Progenitor cell of endocrine pancreas (in vitro differentiated cells): ENCODE measurements at places on chromosomes 5 and 9. TPM values are rescaled to one million over a fixed set of nuclear protein-coding genes. Genes with fewer than 3 reads are reported as not detected.

DNA sequence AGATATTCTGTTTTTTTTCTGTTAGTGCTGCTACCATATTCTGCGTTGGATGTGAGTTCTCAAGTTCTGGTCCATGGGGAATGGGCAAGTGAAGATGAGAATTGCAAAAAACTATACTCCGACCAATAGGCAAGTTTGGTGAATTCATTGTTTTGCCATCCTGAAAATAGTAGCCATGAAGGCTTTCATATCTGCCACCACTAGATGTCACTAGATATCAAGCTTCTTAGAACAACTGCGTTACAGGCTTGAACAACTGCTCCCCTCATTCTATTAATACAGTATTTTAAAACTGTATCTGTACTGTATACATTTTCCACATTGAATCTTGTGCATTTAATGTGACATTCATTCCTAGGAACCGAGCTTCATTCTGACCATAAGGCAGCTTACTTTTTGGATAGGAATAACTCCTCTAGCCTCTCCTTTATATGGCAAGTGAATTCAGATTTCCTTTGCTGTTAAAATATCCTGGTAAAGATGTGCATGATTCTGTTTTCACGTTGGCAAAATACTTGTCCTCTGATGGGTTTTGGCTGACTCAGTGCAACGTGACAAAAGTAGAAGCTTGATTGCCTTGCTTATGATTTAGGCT is 163.6 kb downstream of the SREK1 start:
- no peak overlapping the region for H3K27ac ChIP-seq
- no peak for DNase-seq
- peaks cover 2% of the 10 kb centered on the region for H3K4me1 ChIP-seq
- no peak overlapping the region for H3K4me3 ChIP-seq
- H3K36me3 ChIP-seq: peaks cover 2% of the 10 kb centered on the region
- peaks cover 14% of the 10 kb centered on the region for H3K27me3 ChIP-seq

DNA sequence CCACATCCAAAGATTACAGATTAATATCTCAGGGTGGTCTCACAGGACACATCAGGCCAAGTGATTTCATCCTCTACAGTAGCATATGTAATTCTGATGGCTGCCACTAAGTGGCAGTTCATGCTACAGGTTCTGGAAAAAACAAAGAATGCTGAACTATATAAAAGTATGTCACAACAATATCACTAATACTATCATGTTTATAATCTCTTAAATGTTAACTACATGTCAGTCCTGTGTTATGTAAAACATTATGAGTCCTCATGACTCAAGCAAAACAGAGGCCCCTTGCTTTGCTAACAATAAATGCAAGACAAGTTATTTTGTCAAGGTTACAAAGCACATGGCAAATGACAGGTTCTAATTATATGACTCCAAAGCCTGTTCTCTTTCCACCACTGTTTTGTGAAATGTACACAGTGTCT is 233.2 kb downstream of the FBXL17 start:
- peaks cover 2% of the 10 kb centered on the region for H3K4me1 ChIP-seq
- H3K36me3 ChIP-seq: peaks cover 6% of the 10 kb centered on the region
- H3K27me3 ChIP-seq: no peaks in the 10 kb centered on the region
- DNase-seq: no peak
- no peak overlapping the region for H3K27ac ChIP-seq

DNA sequence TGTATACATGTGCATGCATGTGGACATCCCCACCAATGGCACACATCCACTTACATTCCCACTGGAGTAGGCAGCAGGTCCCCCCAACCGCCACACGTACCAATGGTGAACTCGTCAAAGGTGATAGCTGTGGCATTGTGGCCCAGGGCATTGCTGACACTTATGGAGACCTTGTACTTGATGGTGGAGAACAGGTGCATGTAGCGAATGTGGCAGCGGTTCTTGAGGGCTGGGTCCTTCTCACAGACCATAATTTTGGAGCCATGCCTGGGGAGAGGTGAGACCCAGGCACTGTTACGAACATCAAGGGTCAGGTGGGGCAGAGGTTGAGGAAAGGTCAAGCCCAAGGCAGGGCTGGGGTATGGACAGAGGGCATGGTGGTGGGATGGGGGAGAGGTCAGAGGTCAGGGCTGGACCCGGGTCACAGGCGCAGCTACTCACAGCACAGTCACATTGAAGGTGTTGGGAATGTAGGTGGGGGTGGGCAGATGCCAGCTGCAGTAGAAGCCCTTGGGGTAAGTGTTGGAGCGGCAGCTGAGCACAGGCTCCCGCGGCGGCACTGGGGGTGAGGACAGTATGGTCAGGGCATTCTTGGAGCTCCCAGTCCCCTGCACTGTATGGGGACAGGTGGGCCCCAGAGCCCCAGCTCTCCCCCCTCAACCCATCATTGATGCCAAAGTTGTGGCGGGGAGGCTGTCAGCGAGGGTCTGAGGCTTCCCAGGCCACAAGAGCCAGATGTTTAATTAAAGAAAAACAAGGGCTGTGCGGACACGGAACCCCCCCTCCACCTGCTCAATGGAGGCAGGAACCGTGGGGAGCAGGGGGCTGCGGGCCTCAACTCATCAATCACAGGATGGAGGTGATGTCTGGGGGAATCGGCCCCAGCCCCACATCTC is 31.9 kb downstream of the CNTFR start:
- no peak for DNase-seq
- no peak overlapping the region for H3K4me3 ChIP-seq

DNA sequence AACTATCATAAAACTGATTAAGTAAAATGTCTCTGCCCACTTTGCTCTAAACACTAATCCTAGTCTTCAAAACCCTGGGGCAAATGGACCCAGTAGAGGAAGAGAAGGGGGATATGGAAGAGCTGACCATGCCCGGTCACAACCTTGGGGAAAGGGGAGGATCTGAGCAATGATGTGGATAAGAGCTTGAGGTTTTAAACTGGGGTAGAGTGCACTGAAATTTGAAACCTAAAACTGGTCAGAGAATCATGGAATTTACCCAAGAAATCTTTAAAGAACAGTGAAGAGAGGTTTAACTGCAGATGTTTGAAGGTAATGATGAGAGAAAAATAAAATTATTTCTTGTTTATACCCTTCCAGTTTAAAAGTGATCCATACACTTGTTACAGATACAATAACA is 110.8 kb downstream of the MRPS30 start:
- no peaks in the 10 kb centered on the region for H3K27me3 ChIP-seq
- H3K36me3 ChIP-seq: no peaks in the 10 kb centered on the region
- no peaks in the 10 kb centered on the region for H3K4me1 ChIP-seq

DNA sequence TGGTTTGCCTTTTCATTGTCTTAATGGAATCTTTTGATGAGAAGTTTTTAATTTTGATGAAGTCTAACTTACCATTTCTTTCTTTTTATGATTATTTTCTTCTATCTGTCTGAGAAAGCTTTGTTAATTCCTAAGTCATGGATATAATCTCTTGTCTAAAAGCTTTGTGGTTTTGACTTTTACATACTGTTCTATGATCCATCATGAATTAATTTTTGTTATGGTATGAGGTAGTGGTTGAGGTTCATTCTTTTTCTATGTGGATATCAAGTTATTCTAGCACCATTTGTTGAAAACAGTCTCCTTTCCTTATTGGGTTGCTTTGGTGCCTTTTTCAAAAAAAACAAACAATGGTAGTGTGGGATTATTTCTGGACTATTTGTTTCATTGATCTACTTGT is 20.4 kb downstream of the FBXO10 start:
- H3K27me3 ChIP-seq: no peaks in the 10 kb centered on the region
- no peak overlapping the region for H3K27ac ChIP-seq
- no peak for DNase-seq
- peaks cover 2% of the 10 kb centered on the region for H3K36me3 ChIP-seq
- H3K4me1 ChIP-seq: no peaks in the 10 kb centered on the region

- no peaks in the 10 kb centered on the region for H3K4me1 ChIP-seq
- DNase-seq: no peak
- H3K27me3 ChIP-seq: no peaks in the 10 kb centered on the region
- H3K4me3 ChIP-seq: no peak overlapping the region
- H3K27ac ChIP-seq: no peak overlapping the region
These were observed 168.6 kb downstream of the MPDZ start for GRCh38 chr9:13110766-13111417.

DNA sequence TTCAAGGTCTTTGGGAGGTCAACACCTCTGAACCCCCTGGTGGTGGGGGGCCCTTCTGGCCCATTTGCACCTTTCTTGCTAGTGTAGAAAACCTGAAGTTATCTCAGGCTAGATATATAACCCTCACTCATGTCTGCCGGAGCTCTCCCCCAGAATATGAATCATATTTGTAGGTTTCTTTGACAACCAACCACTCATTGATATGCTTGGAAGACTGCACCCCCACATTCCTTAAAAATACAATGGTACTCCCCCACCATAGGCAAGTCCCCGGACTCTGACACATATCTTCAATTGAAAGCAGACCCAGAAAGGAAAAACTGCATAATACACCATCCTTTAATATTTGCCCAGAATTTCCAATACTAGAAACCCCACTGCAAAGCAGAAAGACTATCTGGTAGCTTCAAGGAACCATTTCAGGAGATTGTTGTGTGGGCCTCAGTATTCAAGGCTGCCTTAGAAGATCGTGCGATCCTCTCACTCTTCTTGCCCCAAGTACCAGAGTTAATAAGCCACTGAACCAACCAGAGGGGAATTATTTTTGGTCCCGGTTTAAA is 978 bp upstream of the UBE2B start:
- H3K4me1 ChIP-seq: peaks cover 28% of the 10 kb centered on the region
- H3K36me3 ChIP-seq: peaks cover 13% of the 10 kb centered on the region
- peak overlapping the region; percentile 96 for H3K4me3 ChIP-seq
- peak overlapping the region; percentile 100 for H3K27ac ChIP-seq
- H3K27me3 ChIP-seq: no peaks in the 10 kb centered on the region

DNA sequence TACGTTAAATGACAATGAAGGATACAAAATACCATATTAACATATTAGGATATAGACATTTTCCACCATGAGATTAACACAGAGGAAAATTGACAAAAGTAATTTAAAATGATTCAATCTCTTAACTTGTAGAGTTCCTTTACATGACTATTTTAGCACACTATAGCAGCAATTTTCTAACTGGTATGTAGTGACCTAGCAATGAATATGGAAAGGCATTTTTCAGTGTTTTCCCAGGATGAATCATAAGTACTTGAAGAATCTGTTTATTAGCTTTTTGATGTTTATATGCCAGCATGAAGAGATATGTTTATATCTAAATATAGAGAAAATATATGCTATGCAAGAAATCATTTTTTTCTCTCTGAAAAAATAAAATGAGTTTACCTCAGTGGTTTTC is 782.5 kb upstream of the CDH10 start:
- no peak overlapping the region for H3K27ac ChIP-seq
- no peaks in the 10 kb centered on the region for H3K4me1 ChIP-seq
- no peaks in the 10 kb centered on the region for H3K36me3 ChIP-seq
- DNase-seq: no peak
- H3K4me3 ChIP-seq: no peak overlapping the region

GRCh38 chr9:1053282-1053621 is 3.1 kb downstream of the DMRT2 start:
- H3K27me3 ChIP-seq: peaks cover 64% of the 10 kb centered on the region
- no peak overlapping the region for H3K27ac ChIP-seq
- no peak for DNase-seq
- no peaks in the 10 kb centered on the region for H3K36me3 ChIP-seq

- no peak overlapping the region for H3K27ac ChIP-seq
- DNase-seq: no peak
- peaks cover 4% of the 10 kb centered on the region for H3K4me1 ChIP-seq
- no peak overlapping the region for H3K4me3 ChIP-seq
- H3K27me3 ChIP-seq: peaks cover 91% of the 10 kb centered on the region
These were observed 91.6 kb upstream of the LMX1B start for GRCh38 chr9:126521976-126522590.

DNA sequence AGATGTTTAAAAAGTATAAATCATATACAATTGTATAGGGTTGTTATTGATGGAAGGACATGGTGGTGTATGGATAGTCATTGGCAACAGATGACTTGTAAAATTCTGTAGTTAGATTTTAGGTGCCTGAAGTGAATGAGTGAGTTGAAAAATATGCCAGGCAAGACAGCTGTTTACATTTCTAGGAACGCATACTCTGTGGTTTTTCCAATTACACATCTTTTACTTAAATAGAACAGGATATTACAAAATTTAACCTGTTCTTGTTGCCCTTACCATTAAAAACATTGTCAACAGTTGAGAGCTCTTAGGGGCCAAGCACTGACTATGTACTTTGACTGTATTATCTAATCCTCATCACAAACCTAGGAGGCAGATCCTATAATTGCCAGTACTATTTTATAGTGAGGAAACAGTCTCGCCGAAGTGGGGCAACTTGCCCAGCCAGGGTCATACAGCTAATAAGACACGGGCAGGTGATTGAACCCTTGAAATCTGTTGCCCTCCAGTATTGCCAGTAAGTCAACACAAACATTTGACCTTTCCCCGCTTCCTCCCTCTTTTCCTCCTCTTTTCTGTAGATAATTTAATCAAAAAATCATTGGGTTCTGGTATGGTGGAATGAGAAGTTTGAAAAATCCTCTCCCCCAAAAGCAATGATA is 88.6 kb downstream of the MACROH2A1 start:
- no peak overlapping the region for H3K27ac ChIP-seq
- DNase-seq: no peak
- no peaks in the 10 kb centered on the region for H3K36me3 ChIP-seq
- no peak overlapping the region for H3K4me3 ChIP-seq
- H3K4me1 ChIP-seq: peaks cover 55% of the 10 kb centered on the region

- H3K4me3 ChIP-seq: no peak overlapping the region
- H3K4me1 ChIP-seq: no peaks in the 10 kb centered on the region
- H3K27ac ChIP-seq: no peak overlapping the region
- no peaks in the 10 kb centered on the region for H3K36me3 ChIP-seq
These were observed 274.5 kb upstream of the PTGER4 start for GRCh38 chr5:40405230-40405629.

DNA sequence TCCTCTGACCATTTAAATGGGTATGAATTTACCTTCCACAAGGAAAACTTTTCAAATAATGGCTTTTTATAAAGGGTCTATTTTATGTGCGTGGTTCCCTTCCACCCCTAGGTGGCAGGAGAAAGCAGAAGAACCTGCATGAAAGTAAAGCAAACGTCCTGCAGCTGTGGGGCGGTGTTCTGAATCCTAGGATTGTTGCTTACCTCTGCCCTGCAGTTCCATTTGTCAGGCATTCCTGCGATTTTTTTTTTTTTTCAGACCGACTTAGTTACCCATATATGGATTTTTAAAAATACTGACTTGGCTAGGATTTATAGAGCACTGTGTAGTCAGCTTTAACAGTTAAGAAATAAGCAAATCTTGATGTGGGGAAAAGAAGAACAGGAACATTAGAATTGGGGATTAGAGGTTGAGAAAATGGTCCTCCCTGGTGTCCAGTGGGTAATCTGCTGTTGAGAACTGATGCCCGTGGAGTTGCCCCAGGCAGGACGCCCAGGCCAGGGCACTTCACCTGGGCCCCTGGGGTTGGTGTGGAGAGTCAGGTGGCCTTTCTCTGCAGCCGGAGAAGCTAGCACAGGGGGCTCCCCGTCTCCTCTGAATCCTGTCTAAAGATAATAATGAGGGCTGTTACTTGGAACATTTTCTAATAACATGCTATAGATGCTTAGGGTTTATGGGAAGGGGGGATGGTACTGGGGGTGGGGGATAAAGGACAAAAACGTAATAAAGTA is 30.4 kb upstream of the LTC4S start:
- peak; percentile 36 for DNase-seq
- peak overlapping the region; percentile 91 for H3K27ac ChIP-seq
- no peaks in the 10 kb centered on the region for H3K27me3 ChIP-seq
- H3K36me3 ChIP-seq: peaks cover 10% of the 10 kb centered on the region
- H3K4me1 ChIP-seq: peaks cover 41% of the 10 kb centered on the region

The PCDH1 gene
- total RNA-seq: 5.5 and 6.3 TPM in 2 replicates

The DNAH5 gene
- 1.4 TPM in 2 replicates for total RNA-seq

The EIF4E1B gene
- not detected in 2 replicates for total RNA-seq

The PCA3 gene
- total RNA-seq: 0.22 and 0.31 TPM in 2 replicates

The FSD1L gene
- 27.6 and 29.5 TPM in 2 replicates for total RNA-seq
